ENCODE measurements at places on chromosomes 12 and 14.
A peak's percentile ranks its signal among the peaks of the same experiment; 100 is the strongest.

DNA sequence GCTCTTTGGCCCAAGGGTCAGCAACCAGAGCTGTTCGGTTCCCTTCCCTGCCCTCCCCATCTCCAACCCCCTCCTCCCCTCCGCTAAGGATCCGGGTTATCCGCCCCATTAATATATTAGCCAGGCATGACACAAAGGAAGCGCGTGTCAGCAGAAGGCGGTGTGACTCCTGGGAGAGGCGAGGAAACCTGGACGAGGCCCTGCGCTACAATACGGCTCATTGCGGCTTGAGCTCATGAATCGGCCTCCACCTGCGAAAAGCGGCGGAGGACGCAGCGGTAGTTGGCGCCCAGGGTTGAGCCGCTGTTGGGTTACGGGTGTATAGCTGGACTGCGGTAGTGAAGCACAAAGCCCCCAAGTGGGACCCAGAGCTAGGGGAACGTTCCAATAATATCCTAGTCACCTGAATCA lies 9.9 kb downstream of the FOXA1 start:
- DNase-seq = no peak

DNA sequence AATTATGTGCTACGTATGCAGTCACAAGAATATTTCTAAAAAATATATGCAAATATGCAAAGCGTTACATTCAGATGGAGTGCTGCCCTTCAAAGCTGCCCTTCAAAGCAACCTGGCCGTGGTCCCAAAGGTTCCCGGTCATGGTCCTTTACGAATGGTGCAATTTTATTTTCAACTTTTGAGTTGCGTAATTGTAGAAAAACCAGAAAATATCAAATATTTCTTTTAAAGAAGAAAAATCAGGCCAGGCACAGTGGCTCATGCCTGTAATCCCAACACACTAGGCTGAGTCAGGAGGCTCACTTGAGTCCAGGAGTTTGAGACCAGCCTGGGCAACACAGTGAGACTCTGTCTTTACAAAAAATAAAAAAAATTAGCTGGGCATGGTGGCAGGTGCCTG lies 21.4 kb downstream of the CLSTN3 start:
- no peak for DNase-seq

DNA sequence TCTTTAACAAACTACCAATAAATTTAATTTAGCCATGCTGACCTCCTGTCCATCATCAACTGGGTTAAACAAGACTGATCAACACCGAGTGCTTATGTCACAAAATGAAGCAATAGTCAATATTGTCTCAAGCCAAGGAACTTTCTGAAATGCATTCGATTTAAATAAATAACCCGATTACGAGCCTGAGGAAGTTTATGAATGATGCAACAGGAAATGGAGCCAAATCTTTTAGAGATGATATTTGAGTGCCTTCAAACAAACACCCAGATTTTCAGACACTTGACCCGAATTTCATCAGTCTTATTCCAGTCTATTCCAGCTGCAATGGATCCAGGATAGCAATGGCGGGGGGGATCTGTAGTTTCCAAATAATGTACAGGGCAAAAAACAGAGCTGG lies 27.9 kb downstream of the FAR2 start:
- no peak for DNase-seq

DNA sequence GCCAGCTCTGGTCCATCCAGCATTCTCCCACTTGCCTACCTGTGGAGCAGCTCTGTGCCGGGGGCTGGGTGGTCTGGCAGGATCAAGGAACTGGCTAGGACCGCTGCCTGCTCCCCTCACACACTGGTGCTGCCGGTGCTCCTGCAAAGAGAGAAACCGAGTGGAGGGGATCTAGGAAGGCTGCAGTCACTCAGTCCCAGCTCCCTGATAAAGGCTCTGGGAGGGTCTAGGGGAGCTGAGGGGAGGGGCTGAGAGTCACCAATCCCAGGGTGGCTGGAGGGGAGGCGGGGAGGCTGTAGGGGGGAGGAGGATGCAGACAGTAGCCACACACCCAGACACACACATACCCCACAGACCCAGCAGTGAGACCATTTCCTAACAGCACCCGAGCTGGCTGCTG lies at the start of gene TAC3:
TAC3 (minus strand) TSS at position 182 of the 400 bp plus-strand sequence. CDS start 732 bp downstream, outside the sequence.
- DNase-seq = no peak

DNA sequence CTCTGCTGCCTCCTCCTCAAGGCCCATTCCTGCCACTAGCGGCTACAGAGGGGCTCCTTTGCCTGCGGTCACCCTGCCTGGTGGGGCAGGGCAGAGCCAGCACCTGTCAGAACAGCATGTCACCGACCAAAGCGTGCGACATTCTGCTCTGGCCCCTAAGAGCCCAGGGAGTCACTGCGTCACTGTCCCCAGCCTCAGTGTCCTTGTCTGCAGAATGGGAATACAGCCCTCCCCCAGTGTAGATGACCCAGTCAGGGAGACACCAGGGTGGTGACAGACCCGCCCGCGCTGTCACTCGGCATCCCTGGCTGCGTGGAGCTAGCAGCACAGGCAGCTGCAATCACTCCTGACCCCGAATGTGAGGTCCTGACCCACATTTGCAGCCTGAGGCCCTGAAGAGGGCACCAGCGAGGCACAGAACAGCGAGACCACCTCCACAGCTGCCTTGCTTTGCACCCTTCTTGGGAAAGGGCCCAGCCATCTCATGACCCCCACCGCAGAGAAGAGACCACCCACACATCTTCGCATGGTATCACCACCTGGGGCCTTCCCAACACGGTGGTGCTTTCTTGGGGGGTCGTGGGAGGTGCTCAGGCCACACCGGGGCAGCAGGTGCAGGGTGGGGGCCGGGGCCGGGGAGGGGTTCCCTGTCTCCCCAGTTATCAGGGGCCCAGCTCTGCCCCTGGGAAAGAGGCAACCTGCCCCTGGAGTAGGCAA lies 2.5 kb downstream of the AHNAK2 start:
- peak; percentile 60 for DNase-seq

DNA sequence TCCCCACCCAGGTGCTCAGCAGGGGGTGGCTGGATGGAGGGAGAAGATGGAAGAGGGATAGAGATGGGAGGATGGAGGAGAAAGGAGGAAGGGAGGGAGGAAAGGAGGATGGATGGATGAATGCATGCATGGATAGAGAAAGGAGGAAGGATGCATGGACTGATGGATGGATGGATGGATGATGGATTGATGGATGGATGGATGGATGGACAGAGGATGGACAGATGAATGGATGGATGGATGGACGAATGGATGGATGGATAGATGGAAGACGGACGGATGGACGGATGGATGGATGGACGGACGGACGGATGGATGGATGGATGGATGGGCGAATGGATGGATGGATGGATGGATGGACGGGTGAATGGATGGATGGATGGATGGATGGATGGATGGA lies 64.1 kb downstream of the NCOR2 start:
- no peak for DNase-seq

- no peak for DNase-seq
Measured at GRCh38 chr12:82375201-82375600, 16.9 kb downstream of the METTL25 start.

- peak; percentile 75 for DNase-seq
Measured at GRCh38 chr12:31324845-31325523, 966 bp downstream of the SINHCAF start.

DNA sequence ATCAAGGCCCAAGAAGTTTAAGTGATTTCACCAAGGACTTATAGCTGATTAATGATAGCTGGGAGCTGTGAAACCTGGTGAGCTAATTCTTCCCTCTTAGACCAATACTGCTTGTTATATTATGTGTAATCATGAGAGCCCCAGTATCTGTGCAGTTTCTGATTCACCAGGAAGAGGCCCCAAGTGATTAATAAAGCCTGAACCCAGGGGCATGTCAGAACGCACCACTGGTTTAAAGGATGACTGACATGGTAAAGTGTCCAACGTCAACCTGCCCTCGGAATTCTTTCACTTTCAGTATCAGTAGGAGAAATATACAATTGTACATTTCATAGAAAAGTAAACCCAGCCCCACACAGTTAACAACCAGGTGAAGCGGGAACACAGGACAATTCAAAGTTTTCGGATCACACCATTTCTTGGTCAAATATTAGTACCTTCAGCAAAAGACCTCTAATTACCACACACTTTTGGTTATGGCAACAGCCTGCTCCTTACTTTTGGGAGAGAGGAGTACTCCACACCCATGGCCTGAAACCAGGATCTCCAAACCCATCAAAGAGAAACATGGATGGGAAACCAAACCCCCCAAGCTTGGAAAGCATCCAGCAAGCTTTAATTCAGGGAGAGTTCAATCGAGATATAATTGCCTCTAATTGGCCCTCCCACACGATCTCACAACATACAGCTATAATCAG lies 28.5 kb downstream of the TMCC3 start:
- DNase-seq = no peak

DNA sequence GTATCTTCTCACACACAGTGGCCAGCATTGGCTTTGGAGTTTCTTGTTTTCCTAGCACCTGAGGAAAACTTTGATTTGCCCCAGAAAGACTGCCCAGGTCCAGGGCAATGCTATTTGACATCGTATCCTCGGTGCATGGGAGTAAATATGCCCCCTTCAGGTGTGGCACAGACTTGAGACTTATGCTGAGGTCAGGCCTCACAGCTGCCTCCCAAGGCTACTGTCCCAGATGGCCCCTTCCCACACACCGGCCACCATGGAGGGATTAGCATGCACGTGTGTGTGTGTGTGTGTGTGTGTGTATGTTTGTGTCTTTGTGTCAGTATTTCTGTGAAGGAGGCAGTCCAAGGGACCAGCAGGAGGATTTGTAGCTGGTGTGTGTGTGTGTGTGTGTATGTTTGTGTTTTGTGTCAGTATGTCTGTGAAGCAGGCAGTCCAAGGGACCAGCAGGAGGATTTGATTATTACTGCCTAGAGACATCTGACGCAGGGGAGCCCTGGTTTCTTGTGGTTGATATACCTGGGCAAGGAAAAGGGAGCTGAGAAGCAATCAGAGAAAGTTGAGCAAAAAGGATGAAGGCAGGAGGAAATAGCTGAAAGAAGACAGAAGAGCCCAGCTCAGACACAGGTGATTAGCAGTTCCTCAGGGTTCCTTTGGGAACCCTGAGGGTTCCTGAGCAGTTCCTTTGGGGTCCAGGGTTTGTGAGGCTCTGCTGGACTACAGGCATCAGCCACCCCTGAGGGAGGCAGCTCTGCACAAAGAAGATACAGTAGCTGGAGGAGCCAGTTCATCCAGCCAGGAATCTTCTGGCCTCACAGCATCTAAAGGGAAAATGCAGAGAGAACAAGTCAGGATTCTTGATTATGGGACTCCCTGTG lies 42.2 kb downstream of the COX16 start:
- no peak for DNase-seq

DNA sequence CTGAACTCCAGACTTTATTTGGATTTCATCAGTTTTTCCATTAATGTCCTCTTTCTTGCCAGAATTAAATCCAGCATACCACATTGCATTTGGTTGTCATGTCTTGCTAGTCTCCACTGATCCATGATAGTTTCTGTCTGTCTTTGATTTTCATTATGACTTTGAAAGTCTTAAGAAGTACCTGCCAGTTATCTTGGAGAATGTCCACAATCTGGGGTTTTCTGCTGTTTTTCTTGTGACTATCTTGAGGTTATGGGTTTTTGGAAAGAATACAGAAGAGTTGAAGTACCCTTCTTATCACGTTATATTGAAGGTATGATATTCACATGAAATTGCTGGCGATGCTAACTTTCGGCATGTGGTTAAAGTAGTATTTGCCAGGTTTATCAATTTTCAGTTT lies 282.3 kb upstream of the PRICKLE1 start:
- DNase-seq = no peak

DNA sequence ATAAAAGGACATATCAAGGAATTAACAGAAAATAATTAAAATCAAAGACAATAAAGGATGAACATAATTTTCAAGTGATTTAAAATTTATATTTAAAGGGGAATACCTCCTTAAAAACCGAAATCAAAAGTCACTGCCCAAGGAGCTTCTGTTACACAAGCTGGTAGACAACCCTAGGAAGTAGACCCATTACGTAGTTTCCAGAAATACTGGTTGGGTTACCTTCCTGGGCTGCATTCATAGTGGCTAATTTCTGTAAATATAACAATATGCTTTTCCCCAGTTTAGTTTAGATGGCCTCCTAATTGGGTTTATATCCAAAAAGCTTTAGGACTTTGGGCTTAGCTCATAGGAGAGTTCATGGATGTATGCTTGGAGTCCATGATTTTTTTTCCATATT lies 2.1 kb upstream of the EDDM3A start:
- no peak for DNase-seq

GRCh38 chr14:88834883-88835431 lies 10.5 kb downstream of the TTC8 start:
- no peak for DNase-seq

DNA sequence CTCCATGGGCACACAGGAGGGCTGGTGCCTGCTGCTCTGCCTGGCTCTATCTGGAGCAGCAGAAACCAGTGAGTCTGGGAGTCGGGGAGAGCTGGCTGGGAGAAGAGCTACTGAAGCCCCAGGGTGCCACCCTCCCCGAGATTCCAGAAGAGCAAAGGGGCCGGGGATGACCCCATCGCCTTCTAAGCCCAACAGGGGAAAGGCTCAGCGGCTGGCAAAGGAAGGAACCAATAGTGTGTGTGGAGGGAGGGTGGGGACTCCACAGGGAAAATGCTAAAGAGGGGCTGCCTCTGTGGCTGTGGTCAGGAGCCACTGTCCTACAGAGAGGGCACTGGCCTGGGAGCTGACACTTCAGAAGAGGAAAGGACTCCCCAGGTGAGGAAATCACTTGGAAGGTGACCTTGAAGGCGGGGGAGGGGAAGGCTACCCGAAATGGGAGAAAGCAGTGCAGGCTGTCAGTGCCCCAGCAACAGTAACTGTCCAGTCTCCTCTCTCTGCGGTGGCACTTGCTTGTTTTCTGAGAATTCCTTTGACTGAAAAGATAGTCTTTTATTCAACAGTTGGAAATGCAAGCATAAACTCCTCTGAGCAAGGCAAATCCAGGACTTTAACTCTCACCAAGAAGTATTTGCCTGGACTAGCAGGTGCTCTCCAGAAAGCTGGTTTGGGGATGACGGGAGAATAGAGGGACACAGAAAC lies 552 bp downstream of the TAPBPL start:
- DNase-seq = peak; percentile 60

- no peak for DNase-seq
Measured at GRCh38 chr14:100361626-100362025, 38.5 kb downstream of the SLC25A47 start.

GRCh38 chr14:91273885-91274273 lies 29.4 kb upstream of the GPR68 start:
- DNase-seq = no peak

GRCh38 chr14:56585461-56586084 lies 6.0 kb downstream of the TMEM260 start:
- DNase-seq = no peak

GRCh38 chr14:31410048-31410650 lies 10.2 kb downstream of the HEATR5A start:
- DNase-seq = peak; percentile 71

GRCh38 chr12:72380441-72380840 lies 108.3 kb downstream of the TRHDE start:
- no peak for DNase-seq

DNA sequence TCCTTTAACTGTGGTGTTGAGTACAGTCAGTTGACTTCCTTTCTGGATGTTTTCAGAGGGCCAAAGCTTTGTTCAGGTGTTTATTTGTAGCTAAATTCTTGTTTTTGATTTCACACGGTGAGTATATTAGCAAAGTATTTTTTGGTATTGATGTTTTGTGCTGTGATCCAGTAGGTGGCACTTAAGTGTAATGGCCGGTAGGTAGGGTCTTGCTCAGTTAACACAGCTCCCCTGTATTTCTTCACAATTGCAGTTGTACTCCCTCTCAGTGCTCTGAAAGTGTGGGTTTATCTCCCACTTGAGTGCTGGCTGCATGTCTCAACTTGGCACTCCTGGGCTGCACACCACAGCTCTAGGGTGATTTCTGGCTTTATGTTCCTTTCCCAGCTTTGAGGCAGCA lies 339.5 kb downstream of the AEBP2 start:
- no peak for DNase-seq
